GM03348 (cell line): ENCODE measurements at places on chromosomes 1 and 21.

DNA sequence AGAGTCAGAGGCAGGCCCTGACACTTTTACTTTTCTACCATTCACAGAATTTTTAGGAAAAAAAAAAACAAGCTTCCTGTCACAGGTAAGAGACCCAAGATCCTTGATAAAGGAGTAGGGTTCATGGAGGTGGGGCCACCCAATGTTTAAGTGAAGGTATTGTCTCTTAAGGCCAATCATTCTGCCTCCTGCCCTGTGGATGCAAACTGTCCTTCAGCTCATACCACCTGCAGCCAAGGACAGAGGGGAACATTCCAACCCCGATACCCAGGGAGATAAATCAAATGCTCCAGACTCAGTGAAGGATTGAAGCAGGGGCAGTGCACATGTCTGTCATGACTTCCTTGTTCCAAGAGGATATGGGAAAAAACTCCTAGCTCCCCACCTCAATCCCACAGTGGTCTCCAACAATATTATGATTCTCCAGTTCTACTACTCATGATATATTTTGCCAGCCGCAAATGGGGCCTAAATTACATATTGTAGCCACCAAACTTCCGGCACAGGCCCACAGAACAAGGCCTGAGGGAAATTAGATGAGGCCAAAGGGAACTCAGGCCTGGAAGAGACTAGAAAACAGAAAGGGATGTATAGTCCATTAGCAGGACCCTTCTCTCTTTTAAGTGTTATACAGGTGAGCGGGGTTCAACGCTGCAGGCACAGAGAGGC is 59.5 kb downstream of the TRABD2B start:
- DNase-seq: no peak

GRCh38 chr1:203311368-203312301 is 6.3 kb downstream of the BTG2 start:
- DNase-seq: no peak

GRCh38 chr1:183472488-183473216 is at the start of gene SMG7:
Gene SMG7, plus strand, starts transcription at chr1:183472499. Its CDS starts 122 bp downstream, at chr1:183472621.
- DNase-seq: peak; percentile 58

GRCh38 chr1:60262701-60263100 is 189.1 kb upstream of the C1orf87 start:
- DNase-seq: no peak

- DNase-seq: no peak
These were observed 348.7 kb upstream of the AJAP1 start for GRCh38 chr1:4305526-4306301.

GRCh38 chr1:37634992-37635902 is 555 bp upstream of the RSPO1 start:
- no peak for DNase-seq

- no peak for DNase-seq
These were observed 5.7 kb upstream of the TMEM167B start for GRCh38 chr1:109084563-109085517.

DNA sequence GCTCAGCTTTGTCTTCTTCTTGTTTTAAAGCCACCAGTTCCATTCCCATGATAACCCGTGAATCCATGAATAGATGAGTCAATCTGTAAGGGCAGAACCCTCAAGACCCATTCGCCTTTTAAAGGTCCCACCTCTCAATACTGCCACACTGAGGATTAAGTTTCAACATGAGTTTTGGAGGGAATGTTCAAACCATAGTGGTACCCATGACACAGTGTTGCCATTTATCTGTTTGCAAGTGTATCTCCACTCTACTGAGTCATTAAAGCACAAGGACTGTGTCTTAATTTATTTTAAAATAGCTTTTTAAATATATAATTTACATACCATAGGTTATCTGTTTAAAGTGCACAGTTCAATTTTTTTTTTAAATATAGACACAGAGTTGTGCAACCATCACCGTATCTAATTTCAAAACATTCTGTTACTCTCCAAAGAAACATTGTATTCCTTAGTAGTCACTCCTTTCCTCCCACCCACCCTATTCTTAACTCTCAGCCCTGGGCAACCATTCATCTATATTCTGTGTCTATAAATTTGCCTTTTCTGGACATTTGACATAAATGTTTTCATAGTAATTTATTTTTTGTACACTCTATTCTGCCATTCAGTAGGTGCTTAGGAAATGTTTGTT is 4.8 kb upstream of the IL24 start:
- DNase-seq: peak; percentile 46

DNA sequence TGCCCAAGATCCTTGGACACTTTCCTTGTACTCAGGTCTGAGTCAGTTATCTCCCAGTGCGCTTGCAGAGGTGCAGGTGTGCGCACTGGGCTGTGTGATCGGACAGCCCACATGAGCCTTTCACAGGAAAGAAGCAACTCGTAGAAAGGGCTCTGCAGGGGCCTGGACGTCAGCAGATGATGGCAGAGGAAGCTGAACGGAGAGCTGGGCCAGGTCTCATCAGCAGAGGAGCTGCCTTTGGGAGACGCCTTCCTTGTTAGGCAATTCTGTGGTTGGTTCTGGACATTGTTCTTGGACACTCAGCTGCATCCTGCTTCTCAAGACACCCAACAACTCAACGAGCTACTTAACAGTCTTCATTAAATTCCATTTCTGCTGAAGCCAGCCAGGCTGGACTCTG is 7.5 kb upstream of the PROK1 start:
- DNase-seq: no peak

- peak; percentile 76 for DNase-seq
These were observed 1.6 kb downstream of the COL11A1 start for GRCh38 chr1:103106426-103107341.

GRCh38 chr1:201468844-201469644 is at the start of gene PHLDA3:
Gene PHLDA3, minus strand, starts transcription at chr1:201469188. Its CDS starts 402 bp downstream, at chr1:201468786.
- peak; percentile 96 for DNase-seq

DNA sequence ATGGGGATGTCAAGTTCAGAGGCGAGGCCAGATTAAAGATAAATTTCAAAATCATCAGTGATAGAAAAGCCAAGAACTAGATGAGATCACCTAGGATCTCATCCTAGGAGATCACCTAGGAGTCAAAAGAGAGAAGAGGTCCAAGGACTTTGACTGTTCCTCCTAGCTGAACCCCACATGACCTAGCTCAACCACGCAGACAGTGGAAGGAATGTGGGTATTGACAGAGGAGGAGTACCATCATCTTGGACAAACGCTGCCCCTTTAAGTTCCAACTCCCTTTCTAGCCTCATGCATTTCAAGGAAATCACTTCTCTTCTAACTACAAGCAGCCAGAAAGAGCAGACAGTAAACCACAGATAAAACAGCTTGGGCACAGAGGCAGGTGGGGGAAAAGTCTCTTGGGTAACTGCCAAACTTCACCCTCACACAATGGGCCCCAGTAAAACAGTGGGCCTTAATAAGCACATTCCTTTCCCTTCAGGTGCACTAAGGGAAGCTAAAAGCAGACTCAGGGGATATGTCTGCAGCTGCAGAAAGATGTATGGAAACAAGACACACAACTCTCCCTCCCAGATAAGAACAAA is 12.5 kb upstream of the FAM76A start:
- DNase-seq: no peak

- no peak for DNase-seq
These were observed 612.5 kb downstream of the MATN1 start for GRCh38 chr1:30110846-30111245.

GRCh38 chr1:169585181-169585580 is 1.1 kb downstream of the F5 start:
- no peak for DNase-seq

- DNase-seq: no peak
These were observed 648 bp upstream of the TRAPPC3 start for GRCh38 chr1:36149973-36150295.

DNA sequence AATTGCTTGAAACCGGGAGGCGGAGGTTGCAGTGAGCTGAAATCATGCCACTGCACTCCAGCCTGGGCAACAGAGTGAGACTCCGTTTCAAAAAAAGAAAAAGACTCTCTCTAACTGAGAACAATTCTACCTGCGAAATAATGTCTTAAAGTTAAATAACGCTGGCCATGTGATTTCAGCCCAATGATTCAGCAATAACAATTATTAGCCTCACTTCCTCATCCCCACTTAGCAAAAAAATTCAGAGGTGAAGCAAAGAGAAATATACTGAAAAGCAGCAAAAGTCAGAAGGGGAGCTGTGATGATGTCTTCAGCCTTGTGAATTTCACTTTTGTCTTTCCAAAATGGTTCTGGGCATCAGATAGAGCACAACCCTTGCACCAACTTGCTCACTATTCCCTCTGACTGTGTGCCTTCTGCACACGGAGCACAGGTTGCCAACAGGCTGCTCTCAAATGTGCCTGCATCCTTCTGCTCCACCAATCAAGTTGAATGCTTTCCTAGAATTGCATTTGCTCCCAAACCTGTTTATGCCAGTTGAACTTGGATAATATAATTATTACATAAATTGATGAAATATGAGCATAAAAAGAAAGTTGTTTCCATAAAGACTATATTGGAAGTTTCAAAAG is 79.8 kb upstream of the IPO9 start:
- DNase-seq: no peak

GRCh38 chr1:68121536-68121935 is 71.1 kb upstream of the DIRAS3 start:
- peak; percentile 51 for DNase-seq

GRCh38 chr1:62529227-62529626 is 68.1 kb upstream of the ANGPTL3 start:
- DNase-seq: no peak

DNA sequence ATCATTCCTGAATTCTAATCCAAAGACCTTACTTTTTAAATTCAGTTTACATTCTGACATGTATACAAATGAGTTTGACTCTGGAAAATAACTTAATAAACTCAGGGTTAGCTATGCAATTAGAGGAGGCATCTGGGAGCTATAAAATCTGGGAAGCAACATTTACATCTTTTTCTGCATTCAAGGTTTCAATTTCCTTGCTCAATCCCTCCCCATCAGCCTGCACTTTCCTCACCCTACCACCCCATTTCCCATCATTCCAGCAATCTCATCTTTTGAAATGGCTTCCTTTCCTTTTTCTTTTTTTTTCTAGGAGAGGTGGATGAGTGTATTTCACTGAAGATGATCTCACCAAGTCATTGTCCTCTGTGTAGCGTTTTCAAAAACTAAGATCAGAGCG is 65.3 kb upstream of the BEND5 start:
- DNase-seq: no peak

- no peak for DNase-seq
These were observed 28.6 kb downstream of the GFI1 start for GRCh38 chr1:92458146-92458545.

GRCh38 chr21:20811702-20812101 is 186.5 kb upstream of the NCAM2 start:
- DNase-seq: no peak

- no peak for DNase-seq
These were observed 100.0 kb downstream of the URB2 start for GRCh38 chr1:229726061-229726460.

DNA sequence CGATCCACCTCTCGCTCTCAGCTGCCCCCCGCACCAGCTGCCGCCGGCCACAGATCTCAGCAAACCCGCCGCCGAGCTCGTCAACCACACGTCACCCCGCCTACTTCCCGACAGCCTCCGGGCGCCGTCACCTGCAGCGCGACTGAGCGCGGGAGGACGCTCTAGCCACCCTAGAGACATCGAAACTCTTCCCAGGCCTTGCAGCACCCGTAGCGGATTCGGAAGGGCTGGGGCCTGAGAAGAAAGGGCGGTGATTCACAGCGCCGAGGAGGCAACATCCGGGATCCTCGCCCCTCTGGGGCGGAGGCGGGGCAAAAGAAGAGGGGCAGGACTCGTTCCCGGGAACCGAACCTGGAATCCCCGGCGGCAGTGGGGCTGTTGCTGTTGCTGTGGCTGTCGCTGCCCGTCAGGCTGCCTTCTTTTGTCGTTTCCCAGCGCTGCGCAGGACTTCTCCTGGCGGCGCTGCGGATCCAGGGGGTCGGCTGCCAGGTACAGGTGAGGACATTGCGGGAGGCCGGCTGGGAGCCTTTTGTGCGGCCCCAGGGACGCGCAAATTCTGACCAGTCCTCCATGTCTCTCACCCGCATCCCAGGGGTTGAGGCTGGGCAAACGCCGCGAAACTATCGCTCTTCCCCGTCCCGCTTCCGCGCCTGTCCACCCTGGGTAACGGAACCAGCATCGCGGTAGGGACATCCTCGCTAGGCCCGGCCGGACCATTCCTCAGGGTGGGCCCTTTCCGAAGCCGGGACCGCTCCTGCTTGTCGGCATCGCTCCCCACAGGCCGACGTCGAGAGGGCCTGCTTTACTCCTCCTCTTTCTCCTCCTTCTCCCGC is at the start of the genes RO60 and UCHL5:
Gene RO60 (plus strand): TSS at position 331 of the 833 bp plus-strand sequence. CDS start 9,443 bp downstream, outside the sequence.
Gene UCHL5 (minus strand): TSS at position 79 of the 833 bp plus-strand sequence. CDS start 100 bp downstream, outside the sequence.
- DNase-seq: peak; percentile 95

- DNase-seq: no peak
These were observed 73.1 kb upstream of the TMEM51 start for GRCh38 chr1:15080328-15081007.

- DNase-seq: no peak
These were observed 47.3 kb upstream of the POU3F1 start for GRCh38 chr1:38093569-38094520.

DNA sequence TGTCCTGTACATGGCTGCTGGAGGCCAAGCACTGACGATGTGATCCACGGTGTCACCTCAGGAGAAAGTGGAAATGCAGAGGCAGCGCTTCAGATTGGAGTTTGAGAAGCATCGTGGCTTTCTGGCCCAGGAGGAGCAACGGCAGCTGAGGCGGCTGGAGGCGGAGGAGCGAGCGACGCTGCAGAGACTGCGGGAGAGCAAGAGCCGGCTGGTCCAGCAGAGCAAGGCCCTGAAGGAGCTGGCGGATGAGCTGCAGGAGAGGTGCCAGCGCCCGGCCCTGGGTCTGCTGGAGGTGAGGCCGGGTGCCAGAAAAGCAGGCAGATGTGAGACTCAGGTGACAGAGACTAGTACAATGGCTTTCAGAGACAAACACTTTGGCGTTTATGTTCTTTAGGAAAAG is 7.7 kb downstream of the TRIM58 start:
- no peak for DNase-seq

- peak; percentile 59 for DNase-seq
These were observed 62.5 kb upstream of the TNFSF4 start for GRCh38 chr1:173269490-173270230.

GRCh38 chr1:39701049-39701439 is 9.8 kb upstream of the HPCAL4 start:
- no peak for DNase-seq

DNA sequence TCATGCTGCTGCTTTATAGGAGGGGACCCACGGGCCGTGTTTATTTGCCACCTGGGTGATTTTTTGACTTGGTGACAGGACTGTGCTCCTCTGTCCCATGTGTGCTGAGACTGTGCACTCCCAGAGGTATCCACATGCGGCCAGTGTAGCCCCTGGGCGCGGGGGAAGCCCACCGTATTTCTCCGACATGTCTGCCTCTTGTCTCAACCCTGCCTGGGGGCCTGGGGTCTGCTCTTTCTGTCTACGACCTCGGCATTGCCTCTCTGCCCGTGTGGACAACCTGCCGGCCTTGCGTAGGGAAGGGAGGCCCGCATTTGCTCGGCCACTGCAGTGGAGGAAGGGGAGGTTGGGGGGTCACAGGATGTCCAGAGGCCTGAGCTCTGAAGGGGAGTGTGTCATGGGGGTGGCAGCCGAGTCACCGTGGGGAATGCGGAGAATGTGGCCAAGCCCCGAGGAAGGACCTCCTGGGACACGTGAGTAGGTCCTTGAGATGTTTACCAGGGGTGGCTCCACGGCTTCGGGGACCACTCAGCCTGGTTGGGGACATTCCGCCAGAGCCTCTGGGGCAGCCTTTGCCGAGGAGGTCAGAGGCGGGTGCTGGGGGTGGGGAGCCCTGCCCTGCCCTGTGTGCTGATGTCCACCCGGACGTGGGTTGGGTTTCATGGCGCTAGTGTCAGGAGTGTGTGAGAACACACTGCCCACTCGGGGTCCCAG is 11.0 kb downstream of the PRKCZ start:
- DNase-seq: no peak

GRCh38 chr1:15005116-15005515 is 148.4 kb upstream of the TMEM51 start:
- peak; percentile 58 for DNase-seq
